ENCODE measurements at places on chromosomes 5 and 9.

DNA sequence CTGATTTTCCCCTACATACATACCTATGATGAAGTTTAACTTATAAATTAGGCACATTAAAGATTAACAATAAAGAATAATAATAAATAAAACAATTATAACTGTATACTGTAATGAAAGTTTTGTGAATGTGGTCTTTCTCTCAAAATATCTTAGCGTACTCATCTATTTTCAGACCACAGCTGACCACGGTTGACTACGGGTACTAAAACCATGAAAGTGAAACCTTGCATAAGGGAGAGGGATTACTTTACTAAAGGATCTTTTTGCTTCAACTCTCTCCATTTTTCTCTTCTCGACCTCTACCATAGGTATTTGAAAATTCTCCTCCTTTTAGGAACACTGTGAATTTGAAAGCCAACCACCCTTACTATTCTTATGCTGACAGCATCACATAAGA is 475.5 kb downstream of the CETN3 start:
- DNase-seq: no peak

DNA sequence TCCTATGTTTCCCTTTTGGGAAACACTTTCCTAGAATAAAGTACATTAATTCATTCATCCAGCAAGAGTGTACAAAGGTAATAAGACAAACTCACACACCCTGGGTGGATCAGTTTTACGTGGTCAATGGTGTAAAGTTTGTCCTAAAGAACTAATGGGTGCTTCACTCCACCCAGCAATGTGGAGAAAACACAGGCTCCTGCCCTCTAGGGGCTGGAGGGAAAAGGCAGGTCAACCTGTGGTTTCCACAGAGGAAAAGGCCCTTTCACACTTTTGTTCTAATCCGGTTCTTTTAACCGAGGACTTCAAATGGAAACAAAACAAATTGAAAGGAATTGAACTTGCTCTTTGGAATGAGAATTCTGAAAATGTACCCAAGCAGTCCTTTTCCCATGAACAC is 80.9 kb upstream of the SPOCK1 start:
- no peak for DNase-seq

DNA sequence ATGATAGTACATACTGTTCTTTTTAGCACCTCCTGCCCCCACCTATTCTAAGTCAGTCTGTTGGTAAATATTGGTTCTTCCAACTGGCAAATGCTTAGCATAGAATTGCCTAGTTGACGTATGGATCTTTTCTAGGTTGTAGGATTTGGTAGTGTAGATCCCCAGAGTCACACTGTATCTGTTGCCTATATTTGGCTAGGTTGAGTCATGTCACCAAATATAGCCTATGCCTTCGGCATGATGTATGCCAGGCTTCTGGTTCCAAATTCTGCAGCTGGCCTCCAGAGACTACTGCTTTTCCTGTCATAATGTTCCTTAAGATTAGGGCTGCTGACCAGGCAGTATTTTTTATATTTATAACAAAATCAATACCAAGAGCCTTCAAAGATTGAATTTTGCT is 38.2 kb downstream of the CPEB4 start:
- no peak for DNase-seq

GRCh38 chr9:123807251-123807650 is 122.7 kb downstream of the DENND1A start:
- no peak for DNase-seq

DNA sequence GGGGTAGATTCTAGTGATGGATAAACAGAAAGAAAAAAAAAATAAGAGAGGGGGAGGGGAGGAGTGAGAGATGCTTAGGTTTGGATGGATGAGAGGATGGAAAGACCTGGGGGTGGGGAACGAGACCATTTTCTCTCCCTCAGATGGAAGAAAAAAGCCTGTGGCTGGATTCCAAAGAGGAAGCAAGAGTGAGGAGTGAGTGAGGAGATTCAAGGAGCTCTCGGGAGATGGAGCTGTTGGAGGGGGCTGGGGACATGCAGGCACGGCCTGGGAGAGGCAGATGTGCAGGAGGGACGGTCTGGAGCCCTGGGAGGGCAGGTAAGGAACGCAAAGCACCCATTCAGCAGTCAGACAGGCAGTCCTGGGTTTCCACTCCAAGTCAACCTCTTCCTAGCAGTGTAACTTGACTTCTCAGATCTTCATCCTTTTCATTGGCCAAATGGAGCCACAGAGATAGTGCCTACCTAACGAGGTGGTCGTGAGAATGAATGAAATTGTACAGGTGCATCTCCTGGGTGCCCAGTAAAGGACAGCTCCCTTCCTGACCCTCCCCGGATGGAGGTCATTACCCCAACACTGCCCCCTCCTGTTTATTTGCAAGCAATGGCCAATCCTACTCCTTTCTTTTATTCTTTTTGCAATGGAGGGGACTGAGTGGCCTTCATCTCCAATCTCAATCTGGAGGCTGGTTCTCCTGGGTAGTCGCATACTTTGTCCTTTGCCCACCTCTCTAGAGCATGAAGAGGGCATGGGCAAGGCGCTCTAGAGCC is 52.2 kb downstream of the PCDH1 start:
- no peak for DNase-seq

DNA sequence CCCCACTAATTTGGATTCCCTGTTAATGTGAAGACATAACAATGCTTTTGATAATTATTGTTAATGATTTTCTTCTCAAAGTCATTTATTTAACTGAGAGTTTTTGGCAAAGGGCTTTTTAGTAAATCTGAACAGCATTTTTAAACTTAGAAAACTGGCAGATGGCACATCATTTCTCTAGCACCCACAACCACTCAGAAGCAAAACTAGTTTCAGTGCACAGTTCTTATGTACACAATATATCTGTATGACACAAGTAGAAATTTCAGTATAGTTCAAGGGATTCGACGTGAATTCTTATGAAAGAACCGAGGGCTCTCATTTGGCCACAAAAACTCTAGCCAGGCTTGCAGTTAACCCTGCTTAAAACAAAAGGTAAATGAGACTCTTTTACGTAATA is 231.4 kb upstream of the CDH9 start:
- no peak for DNase-seq

- no peak for DNase-seq
These were observed 47.8 kb upstream of the EQTN start for GRCh38 chr9:27344776-27345175.

DNA sequence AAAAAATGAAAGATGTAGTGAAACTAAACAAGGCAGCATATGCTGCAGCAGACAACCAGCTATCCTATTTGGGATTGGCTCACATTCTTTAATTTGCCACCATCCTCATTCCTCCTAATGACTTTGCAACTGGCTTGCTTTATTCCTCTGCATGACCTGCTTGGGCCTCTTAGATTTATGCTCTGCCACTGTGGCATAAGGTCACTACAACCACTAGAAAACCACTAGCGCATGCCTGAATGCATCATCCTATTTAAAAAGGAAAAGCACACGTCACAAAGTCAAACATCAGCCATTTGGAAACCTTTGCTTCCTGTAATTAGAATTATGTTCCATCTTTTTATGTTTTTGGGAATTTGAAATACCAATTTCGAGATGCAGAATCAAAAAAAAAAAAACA is 40.8 kb upstream of the CCDC152 start:
- no peak for DNase-seq

GRCh38 chr9:137760426-137760825 is 117.2 kb upstream of the CACNA1B start:
- DNase-seq: no peak

- DNase-seq: no peak
These were observed 37.6 kb upstream of the TARS1 start for GRCh38 chr5:33403187-33403586.

DNA sequence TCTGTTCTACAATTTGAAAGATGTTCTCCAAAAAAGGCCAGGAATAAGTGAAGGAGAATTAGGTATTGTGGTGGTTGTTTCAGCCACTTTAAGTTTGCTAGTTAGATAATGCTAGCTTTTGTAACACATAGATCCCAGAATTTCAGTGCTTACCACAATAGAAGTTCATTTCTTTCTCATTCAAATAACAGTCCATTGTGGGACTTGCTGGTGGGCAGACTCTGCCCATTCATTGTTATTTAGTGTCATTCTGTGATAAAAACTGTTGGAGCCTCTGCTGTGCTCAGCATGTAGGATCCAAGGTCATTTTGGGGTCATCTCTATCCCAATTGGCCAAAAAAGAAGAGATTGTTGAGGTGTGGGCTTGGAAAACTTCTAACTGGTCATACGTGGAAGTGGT is 106.8 kb downstream of the CCDC192 start:
- no peak for DNase-seq

DNA sequence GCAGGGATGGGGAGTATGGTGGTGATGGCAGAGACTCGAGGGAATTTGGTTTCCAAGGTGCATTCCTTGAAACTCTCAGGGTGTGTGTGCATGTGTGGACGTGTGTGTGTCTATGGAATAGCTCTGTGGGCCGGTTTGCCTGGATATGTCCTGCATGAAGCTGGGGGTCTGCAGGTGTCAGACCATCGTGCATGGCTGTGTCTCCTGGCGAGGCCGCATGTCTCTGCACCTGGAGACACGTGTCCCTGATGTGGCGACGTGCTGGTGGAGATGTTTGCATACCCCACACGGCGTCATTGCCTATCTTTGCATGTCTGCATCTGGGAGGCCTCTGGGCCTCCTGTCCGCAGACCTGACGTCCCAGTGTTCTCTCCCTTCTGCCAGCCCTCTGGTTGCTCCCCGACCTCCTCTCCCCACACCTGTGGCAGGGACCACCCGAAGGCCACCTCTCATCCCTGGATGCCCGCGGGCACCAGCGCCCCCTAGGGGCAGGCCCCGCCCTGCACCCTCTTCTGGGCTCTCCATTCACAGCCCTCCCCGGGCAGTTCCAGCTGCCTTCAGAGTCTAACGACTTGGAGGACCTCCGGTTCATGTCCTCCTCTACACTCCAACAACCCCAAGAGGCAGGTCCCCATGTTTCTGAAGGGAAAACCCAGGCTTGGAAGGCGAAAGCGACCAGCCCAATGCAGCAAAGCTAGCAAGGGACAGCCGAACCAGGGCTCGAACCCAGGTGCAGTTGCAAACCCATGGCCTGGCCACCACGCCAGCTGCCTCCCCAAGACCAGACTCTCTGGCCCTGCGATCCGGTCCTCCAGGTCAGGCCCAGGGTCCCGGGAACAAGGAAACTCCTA is 88.6 kb downstream of the LMX1B start:
- DNase-seq: no peak

- DNase-seq: no peak
These were observed 88.1 kb downstream of the FANCC start for GRCh38 chr9:95229230-95229915.

GRCh38 chr5:100731768-100732167 is 171.3 kb downstream of the ST8SIA4 start:
- DNase-seq: no peak

DNA sequence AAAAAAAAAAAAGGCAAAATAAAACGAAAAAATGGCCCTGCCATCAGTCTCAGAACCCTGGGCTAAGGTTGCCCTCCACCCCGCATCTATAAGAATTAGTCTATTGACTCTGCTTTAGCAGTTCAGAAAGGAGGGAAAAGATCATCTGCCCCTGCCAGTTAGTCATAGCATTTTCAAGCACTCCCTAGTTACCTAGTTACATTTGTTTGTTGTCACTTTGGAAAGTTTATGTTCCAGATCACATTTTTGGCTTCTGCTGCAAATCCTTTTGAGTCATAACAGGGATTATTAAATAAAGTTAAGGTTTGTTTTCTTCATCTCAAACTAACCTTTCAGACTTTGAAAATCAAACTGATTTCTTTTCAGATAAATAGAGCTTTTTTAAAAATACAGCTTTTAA is 52.1 kb downstream of the AQP7 start:
- DNase-seq: no peak

DNA sequence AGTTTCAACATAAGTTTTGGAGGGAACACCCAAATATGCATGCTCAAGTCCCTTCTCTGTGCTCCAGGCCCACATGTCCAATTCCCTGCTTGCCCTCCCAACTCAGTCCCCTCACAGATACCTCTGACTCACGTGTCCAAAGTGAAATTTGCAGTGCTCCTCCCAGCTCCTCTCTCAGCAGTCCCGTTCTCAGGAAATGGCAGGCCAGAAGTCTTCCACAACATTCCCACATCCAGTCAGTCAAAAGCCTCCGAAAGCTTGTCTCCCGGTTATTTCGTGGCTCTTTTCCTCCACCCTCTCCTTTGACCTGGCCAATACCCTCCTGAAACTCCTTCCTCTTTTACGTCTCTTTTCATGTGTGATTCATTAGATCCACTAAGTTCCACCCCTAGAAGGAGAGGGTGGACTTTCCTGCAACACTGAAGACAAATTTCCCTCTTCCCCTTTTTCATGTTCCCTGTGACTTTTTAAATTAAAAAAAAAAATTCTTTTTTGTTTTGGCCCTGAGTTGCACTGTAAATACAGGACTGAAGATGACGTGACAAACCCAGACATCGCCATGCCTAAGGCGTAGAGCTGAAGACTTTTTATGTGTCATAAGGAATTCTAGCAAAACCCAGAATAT is 12.8 kb upstream of the MGAT1 start:
- DNase-seq: no peak

GRCh38 chr5:115271295-115272050 is 8.8 kb upstream of the PGGT1B start:
- DNase-seq: no peak

DNA sequence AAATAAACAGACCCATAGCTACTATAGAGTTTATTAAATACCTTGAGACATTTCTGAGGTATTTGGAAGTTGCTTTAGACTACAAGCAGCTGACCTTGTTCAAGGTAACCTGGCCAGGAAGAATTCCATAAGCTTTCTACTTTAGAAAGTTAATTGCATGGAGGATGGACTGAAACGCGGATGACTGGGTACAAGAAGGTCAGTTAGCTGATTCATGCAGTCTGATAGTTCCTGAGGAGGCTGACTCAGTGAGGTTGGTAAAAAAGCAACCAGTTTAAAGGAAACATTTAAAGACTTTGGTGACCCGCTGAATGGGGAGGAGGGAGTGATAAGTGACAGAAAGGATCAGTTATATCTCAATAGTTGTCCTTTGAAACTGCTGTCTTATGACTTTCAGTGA is 670.1 kb upstream of the CDH9 start:
- DNase-seq: no peak

GRCh38 chr9:100167915-100168654 is 69.0 kb downstream of the INVS start:
- no peak for DNase-seq

GRCh38 chr5:6724321-6724929 is 11.2 kb downstream of the TENT4A start:
- DNase-seq: no peak

GRCh38 chr9:132943651-132944293 is 644 bp downstream of the TSC1 start:
- no peak for DNase-seq

- no peak for DNase-seq
These were observed 10.4 kb downstream of the FUBP3 start for GRCh38 chr9:130589754-130590153.

All from HS-27A (cell line).